GM19239 (cell line): ENCODE measurements at places on chromosomes 1 and 21.

GRCh38 chr1:17405898-17406759 lies 33.3 kb downstream of the RCC2 start:
- DNase-seq: peak; percentile 70

DNA sequence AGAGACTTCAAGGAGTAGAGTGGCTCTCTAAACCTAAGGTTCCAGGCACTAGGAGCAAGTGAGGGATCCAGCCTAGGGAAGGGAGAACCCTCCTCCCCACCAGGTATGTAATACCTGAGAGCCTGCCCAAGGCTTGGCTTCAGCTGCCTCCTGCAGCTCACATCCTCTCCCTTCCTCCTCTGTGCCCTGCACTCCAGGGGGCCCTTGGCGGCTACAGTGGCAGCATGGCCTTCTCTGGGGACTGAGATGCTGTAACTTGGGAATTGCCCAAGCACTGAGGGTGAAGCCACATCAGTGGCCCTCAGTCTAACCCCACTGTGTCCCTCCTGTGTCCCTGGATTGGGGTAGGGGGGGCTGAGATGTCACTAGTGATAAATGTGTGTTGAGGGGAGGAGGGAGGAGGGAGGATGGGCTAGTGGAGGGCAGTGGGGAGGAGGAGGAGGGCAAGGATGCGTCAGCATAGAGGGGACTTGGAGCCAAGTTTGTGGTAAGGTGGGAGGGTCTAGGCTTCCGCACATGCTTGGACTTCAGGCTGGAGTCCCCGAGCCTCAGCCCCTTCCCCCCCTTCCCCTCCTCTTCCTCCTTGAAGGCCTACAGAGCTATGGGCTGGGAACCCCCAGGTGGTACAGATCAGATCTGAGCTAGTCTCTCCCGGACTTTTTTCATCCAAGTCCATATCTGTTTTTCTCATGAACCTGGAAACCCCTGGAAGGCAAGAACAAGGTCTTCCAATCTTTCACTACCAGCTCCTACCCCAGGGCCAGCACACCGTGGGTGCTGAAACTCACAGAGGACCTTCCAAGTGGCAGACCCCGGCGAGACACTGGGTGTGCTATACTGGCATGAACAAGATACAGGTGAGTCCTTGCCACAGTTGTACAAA lies 17.5 kb downstream of the COL9A2 start:
- DNase-seq: no peak

DNA sequence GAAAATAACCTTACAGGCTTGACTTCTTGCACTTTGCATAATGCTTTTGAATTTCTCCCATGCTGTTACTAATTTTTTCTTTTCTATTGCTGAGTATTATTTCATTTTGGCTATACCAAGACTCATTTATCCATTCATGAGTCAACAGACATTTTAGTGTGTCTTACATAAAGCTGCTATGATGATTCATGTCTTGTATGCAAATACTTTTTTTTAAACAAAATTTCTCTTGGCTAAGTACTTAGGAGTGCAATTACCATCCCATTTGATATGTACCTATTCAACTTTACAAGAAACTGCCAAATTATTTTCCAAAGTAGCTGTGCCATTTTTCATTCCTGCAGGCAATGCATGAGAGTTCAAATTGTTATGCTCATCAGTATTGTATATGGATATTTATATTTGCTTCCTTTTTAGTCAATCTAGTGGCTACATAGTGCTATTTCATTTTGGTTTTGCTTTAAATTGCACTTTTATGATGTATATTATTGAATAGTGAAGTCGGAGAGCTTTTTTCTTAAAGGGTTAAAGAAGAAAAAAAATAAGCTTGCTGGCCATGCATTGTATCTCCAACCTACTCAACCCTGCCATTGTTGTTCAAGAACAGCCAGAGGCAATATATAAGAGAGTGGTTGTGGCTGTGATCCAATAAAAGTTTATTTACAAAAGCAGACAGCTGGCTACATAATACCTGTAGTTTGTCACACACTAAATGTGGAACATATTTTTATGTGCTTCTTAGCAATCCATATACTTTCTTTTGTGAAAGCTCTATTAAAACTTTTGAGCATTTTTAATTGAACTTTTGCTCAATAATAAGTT lies 862.8 kb downstream of the KCNT2 start:
- DNase-seq: no peak

DNA sequence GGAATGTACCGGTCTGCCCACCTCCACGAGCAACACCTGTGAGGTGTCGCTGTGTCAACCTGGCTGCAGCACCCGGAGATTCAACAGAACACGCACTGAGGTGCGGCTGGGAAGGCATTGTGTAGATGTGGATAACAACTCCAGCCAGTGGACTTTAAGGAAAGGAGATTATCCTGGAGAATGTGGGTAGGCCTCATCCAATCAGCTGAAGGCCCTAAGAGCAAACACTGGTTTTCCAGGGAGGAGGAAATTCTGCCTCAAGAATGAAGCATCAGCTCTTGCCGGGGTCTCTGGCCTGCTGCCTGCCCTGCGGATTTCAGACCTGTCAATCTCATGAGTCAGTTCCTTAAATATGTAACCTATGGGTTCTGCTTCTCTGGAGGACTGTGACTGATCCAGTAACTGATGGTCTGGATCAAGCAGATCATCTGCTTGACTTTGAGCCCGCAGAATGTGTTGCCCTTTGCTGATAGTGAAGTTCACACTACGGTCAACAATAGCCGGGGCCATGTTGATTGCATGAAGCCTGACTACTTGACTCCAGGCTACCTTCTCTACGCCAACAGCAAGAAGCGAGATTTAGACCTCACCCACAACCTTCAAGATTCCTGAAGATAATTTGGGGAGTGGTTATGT lies 15.9 kb upstream of the PRDM15 start:
- no peak for DNase-seq

GRCh38 chr1:4328402-4329071 lies 325.9 kb upstream of the AJAP1 start:
- no peak for DNase-seq

DNA sequence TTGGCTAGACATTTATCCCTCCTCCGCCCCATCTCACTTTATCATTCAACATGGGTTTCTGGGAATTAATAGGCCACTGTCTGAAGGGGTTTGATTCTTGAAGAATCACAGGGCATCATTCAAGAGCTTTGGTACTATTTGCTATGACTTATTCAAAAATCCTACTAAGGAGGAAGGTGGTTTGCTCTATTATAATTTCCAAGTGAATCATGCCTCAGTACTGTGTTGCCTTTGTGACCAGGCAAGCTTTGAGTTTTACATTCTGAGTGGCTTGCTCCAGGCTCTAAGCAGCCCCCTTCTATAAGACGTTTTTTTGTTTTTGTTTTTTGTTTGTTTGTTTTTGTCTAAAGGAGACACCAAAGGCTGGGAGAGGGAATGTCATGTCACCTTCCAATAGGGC lies 2.6 kb downstream of the C1orf21 start:
- no peak for DNase-seq

DNA sequence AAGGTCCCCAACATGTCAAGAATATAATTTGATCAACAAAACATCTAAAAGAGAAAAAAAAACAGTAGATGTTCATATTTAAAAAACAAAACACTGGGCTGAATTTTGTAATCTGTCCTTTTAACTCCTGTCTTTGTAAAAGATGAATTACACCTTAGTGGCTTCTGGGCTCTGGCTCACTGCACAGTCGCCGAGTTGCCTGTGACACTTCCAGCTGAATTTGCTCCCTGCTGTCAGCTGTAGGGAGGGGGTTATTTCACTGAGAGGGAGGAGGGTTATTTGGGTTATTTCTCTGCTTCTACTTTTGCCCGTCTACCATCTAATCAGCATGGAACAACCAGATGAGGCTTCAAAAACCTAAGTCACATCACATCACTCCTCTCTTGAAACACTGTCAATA lies 193.0 kb upstream of the ZC3H12A start:
- no peak for DNase-seq
